ENCODE measurements at places on chromosomes 7 and 10.

GRCh38 chr10:37754538-37755323 is 102.7 kb downstream of the ZNF248 start:
- no peak for DNase-seq

- peak; percentile 7 for DNase-seq
Observed at GRCh38 chr7:64045301-64046040, at the start of gene ZNF727. Gene ZNF727, plus strand, starts transcription at chr7:64045434. Its CDS starts 188 bp downstream, at chr7:64045622.

DNA sequence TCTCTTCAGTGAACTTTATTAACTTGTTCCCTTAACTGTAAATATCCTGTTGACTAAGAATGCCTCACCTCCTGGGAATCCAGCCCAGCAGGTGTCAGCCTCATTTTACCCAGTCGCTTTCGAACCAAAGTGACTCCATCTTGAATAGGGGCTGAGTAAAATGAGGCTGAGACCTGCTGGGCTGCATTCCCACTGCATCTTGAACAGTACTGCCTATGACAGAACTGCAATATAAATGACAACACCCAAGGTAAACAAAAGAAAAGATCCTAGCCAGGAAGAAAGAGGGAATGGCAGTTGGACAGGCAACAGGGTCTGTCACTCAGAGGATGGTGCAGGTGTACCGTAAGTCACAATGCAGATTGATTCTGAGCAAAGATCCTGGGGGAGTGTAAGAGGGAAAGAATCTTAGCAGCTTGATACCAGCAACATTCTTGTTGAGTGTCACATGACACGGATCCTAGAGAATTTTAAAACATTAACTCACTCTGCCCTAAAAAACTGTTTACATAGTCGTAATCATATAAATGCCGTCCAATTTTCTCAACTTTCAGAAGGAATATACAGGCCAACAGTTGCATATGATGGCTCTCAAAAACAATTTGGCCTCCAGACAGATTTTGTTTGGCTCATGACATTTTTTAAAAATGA is 4.4 kb upstream of the FAM107B start:
- no peak for DNase-seq

DNA sequence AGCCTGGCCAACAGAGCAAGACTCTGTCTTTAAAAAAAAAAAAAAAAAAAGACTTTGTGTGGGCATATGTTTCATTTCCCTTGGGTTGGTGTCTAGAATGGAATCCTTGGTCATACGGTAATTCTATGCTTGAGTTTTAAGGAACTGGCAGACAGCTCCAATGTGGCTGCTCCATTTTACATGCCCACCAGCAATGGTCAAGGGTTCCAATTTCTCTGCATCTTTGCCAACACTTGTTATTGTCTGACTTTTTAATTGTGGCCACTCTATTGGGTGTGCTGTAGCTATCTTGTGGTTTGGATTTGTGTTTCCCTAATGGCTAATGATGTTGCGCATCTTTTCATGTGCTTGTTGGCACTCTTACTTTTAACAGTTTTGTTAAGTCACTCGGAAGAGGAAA is 57.6 kb downstream of the BRI3 start:
- no peak for DNase-seq

- no peak for DNase-seq
Observed at GRCh38 chr7:75762350-75762917, 9.6 kb downstream of the CCL26 start.

- no peak for DNase-seq
Observed at GRCh38 chr7:5457245-5457735, 33.7 kb upstream of the TNRC18 start.

- DNase-seq = no peak
Observed at GRCh38 chr7:149261316-149261828, 624 bp upstream of the ZNF783 start.

DNA sequence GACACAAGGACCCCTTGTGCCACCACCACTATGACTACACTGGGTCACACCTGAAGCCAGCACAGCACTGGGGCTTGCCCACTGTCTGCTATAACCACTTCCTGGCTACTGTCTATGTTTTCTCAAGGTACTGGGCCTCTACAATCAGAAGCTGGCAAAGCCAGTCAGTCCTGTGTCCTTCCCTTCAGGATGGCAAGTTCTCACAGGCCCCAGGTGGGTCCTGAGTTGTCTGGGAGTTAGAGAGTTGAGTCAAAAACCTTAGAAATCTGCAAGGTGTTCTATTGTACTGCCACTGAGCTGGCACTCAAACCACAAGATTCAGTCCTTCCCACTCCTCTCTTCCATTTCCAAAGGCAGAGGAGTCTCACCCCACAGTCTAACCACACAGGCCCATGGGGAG is 705.5 kb downstream of the IPMK start:
- DNase-seq = no peak

GRCh38 chr7:128251337-128251736 is 10.3 kb downstream of the LEP start:
- no peak for DNase-seq

DNA sequence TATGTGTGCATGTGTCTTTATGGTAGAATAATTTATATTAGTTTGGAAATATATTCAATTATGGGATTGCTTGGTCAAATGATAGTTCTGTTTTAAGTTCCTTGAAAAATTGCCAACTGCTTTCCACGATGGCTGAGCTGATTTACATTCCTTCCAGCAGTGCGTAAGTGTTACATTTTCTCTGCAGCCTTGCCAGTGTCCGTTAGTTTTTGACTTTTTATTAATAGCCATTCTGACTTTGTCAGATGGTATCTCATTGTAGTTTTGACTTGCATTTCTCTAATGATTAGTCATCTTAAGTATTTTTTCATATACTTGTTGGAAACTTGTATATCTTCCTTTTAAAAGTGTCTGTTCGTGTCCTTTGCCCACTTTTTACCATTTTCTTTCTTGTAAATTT is 434.2 kb upstream of the POT1 start:
- DNase-seq = no peak

GRCh38 chr7:146319629-146320028 is 203.0 kb downstream of the CNTNAP2 start:
- no peak for DNase-seq

DNA sequence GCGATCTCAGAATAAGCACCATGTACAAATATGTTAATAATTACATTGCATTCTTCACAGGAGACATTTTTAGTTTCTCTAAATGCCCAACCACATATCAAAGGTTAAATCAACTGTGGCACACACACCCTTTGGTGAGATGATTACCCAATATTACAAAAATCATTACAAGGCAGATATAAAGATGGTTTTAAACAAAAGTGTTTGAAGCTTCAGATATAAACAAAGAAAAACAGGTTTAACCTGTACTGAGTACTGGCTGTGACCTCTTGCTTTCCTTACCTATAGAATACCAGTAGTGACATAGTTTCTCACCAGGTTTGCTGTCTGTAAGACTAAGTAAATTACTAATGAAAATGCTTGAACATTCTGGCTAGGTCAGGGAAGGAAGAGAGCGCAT is 360.0 kb upstream of the IGFBP3 start:
- no peak for DNase-seq

- DNase-seq = no peak
Observed at GRCh38 chr7:3152714-3153113, 109.0 kb upstream of the CARD11 start.

GRCh38 chr10:47438857-47439474 is 44.9 kb downstream of the ANXA8 start:
- DNase-seq = no peak

DNA sequence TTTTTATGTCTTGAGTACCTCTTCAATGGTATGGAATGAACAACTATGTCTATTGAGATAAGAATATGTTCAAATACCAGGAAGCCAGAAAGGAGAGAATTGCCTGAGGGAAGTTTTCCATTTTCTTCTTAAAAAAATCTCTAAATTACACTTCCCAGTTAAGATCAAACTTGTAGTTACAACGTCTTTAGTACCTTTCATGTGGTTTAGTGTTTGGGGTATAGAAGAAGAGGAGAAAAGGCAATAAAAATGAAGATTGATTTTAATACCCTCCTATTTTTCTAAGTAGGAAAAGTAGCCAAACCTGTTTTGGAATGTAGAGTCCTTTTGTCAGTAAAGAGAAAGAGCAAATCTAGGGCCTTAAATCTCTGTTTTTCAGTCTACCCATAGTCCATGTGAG is 470.0 kb upstream of the SEMA3A start:
- no peak for DNase-seq

DNA sequence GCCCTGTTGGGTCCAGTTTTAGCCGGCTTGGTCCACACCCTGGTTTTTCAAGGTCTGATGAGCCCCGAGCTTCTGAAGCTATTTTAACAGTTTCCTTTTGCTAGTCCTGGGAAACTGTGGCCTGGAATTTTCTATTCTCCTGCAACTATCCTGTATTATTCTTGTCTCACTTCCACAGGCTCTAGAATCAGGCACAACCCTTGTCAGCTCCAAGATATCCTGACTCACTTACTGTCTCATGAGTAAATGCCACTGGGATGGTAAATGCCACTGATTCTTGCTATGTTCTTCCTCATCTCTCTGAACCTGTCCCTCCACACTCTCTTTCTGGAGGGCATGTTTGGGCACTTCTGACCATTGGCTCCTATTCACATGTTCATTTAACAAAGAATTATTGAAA is 611.5 kb upstream of the IGFBP3 start:
- DNase-seq = no peak

- no peak for DNase-seq
Observed at GRCh38 chr7:29442146-29442545, 121.5 kb upstream of the PRR15 start.

- DNase-seq = peak; percentile 61
Observed at GRCh38 chr7:38908759-38909335, at the start of gene VPS41. Gene VPS41, minus strand, starts transcription at chr7:38909191. Its CDS starts 17 bp downstream, at chr7:38909174.

- no peak for DNase-seq
Observed at GRCh38 chr10:76420725-76421124, 989.3 kb downstream of the LRMDA start.

- DNase-seq = peak; percentile 79
Observed at GRCh38 chr10:5977471-5978229, at the start of gene IL15RA. Gene IL15RA, minus strand, starts transcription at chr10:5977543. Its CDS starts 51 bp downstream, at chr10:5977492.

- no peak for DNase-seq
Observed at GRCh38 chr7:104627516-104627915, 299.1 kb downstream of the LHFPL3 start.

GRCh38 chr7:75689246-75690099 is 49.3 kb downstream of the HIP1 start:
- no peak for DNase-seq

DNA sequence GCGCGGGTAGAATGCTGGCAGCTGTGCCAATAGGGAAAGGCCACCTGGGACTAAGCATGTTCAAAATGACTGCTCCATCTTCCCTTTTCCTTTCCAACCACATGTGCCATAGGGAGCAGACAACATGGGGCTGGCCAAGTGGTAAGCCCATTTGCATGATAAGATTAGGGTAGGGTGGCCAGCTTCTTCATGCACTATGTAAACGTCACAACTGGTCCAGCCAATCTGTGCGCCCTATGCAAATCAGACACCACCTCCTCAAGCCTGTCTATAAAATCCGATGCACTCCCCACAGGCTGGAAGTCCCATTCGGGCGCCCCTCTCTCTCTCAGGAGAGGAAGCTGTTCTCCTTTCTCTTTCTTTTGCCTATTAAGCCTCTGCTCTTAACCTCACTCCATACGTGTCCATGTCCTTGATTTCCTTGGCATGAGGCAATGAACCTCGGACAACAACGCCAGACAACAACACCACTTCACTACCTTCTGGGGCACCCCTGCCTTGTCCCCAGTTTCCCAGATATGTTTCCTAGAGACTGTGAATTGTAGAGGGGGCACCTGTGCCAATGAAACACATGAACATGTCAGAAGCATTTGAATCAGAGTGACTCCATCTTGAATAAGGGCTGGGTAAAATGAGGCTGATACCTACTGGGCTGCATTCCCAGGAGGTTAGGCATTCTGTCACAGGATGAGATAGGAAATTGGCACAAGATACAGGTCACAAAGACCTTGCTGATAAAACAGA is 19.1 kb upstream of the EXOC6 start:
- no peak for DNase-seq

DNA sequence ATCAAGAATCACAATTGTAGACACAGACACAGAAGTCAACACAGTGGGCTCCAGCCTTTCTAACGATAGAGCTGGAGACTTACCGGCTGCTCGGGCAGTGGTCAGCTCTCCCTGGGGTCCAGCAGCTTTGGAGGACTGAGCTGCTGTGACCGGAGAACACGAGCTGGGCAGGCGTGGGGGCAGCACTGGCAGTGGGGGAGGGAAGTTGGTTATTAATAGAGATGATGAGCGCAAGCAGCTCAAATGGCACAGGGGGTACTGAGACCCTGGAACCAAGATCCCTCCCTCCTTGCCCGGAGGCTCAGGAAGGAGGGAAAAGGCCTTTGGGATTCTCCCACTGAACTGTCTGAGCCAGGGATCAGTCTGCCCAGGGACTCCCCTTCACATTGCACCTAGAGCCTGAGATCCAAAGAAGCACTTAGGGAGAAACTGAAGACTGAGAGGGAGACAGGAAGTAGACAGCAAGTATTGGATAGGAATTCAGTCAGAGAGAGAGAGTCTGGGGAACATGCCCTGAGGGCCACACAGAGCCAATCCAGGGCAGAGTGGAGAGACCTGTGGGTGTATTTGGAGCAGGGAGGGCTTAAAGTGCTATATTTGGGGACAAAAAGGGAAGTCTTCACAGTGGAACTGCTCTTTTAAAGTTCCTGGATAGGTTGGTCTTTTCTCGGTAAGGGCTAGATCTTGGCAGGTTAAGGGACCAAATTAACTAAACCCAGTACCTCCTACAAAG is at the start of gene MYOZ1:
Gene MYOZ1 (minus strand): TSS at position 147 of the 733 bp plus-strand sequence. CDS start 1,457 bp downstream, outside the sequence.
- no peak for DNase-seq

DNA sequence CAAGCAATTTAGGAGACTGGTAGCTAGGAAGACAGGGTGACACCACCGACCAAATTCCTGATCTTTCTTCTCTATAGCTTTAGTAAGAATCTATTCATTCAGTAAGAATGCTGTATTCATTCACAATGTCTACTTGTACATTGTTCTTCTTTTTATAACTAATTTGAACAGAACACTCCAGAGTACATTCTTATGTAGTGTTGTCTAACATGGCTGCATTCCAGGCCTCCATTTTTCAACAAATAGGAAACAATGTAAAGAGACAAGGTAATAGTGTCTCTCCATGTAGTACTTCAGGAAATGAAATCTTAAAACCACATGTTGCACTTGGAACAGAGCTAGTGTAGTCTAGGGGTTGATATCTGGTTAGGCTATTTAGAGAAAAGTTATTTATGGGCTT is 1.8 kb downstream of the VCL start:
- no peak for DNase-seq

DNA sequence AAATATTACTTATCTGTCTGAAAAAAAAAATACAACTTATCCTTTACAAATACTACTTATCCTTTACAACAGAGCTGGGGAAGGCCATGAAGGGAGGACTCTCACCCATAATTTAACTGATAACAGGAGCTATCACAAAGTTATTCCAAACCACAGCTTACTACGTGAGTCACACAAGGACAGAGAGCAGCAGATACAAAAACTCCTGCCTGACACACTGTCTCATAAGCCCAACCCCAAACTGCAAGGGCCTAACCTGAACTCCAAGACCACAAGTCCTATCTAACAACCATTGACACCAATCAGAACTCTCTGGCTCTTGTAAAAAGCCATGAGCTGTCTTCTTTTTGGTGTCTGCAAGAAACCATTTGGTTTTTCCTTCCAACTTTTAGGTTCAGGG is 28.5 kb upstream of the CXCL12 start:
- no peak for DNase-seq

DNA sequence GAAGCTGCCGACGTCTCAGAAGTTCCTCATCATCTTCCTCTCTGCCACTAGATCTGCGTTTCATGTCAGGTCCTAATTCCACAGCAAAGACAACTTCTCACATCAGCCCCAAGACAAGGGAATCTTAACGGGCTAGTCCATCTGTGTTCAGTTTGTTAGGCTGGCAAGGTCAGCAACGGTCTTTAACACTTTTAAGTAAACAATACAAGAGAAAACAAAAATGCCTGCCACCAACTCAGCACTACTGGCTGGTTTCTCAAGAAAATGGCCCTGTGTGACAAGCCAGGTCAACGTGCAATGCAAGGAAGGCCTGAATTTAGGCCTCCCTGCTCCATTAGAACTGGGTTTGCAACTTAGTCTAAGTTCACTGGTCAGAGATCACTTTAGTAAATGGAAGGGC is 41.0 kb upstream of the AFAP1L2 start:
- no peak for DNase-seq

Data from stimulated activated CD4-positive, alpha-beta T cell treated with anti-CD3 and anti-CD28 coated beads, Interleukin-15, amount 100 ng/mL, for 48 hours (primary cell).